ENCODE measurements at places on chromosomes 6 and 20.

DNA sequence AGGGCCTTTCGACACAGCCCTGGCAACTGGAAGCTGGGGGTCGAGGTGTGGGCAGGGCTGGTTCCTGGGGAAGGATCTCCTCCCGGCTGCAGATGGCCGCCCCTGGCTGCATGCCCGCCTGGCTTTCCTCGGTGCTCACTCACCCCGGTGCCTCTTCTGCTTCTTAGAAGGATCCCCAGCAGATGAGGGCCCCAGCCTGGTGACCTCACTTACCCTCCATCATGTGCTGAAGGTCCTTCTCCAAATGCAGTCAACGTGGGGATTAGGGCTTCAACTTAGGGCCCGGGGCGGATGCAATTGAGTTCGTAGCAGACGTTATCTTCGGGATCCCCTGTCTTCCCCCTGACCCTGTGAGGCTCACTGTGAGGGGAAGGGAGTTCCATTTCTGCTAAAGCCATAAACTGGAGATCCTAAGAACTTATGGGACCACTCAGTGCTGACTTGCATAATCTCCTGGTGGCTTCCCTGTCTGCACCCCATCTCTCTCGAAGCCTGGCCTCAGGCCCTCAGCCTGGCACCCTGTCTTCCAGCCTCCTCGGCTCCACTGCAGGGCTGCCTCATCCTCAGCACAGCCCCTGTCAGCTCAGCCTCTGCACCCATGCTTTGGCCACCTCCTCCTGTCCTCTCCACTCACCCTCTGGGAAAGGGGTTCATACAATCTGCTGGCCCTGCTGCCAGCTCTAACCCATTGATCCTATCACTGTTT lies 92.6 kb downstream of the THBS2 start:
- DNase-seq: no peak

DNA sequence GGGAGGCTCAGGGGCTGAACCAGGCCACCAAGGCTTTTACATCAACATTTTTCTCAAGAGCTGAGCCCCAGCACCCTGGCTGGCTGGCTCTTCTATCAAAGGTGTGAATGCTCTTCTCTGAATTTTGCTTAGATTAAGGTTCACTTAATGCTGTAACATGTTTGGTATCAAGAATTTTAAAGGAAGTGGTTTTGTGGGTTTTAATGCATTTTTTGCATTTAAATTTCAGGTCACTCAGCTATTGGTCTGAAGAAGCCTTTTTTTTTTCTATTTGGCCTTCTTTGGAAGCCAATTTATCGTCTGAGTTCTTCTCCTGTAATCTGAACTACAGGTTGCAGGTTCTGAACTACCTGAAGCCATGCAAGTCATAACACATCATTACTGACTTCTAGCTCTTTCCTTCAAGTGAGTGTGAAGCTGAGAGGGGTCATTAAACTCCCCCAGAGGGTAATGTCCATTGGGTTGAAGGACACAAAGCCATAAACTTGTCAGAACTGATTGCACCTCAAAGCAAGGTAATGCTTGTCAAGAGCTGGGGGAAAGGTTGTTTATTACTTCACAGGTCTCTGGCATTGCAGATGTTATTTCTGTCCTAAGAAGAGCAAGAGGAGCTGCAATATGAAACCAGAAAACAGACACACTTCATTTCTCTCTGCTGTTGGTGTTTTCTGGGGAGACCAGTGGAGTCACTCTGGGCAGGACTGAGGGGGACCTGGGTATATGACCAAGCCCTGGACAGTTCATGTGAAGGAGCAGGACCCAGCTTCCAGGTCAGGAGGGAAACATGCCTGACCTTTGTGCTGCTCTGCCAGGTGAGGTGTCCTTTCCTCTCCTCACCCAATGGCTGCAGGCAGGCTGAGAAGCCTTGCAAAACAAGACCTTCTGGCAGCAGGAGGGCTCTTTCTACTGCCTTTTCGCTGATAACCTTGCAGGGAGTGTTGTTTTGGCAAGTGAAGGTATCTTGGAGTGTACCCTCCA lies 26.1 kb upstream of the NEDD9 start:
- no peak for DNase-seq

- no peak for DNase-seq
These were observed 16.2 kb downstream of the PM20D2 start for GRCh38 chr6:89162047-89162371.

DNA sequence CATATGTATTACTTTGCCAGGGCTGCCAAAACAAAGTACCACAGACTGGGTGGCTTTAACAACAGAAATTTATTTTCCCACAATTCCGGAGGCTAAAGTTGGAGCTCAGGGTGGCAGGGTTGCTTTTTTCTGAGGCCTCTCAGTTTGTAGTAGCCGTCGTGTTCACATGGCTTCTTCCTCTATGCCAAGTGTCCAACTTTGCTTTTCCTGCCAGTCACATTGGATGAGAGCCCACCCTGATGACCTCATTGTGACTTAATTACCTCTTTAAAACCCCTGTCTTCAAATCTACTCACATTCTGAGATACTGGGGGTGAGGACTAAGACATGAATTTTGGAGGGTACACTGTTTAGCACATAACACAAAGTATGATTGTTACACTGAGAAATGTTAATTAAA lies 9.9 kb upstream of the ECT2L start:
- no peak for DNase-seq

- no peak for DNase-seq
These were observed 831.6 kb downstream of the C6orf118 start for GRCh38 chr6:164477790-164478189.

- DNase-seq: no peak
These were observed 52.4 kb upstream of the ERVFRD-1 start for GRCh38 chr6:11163932-11164331.

GRCh38 chr6:6582131-6582530 lies 6.4 kb upstream of the LY86 start:
- DNase-seq: no peak

DNA sequence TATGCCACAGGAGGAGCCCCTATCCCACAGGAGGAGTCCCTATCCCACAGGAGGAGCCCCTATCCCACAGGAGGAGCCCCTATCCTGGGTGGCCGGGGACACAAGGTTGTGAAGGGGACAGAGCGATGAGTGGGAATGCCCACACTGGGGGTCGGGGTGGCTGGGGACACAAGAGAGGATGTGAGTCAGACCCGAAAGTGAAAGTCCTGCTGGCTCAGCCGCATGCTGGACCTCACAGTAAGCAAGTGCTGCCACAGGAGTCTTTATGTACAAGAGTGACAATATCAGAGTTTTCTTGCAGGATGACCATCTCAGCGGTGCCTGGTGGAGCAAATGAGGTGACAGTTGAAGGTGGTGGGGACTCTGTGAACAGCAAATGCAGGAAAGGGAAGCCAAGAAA lies 93.7 kb downstream of the PSMB1 start:
- DNase-seq: no peak

GRCh38 chr6:14517516-14518105 lies 400.0 kb downstream of the CD83 start:
- no peak for DNase-seq

DNA sequence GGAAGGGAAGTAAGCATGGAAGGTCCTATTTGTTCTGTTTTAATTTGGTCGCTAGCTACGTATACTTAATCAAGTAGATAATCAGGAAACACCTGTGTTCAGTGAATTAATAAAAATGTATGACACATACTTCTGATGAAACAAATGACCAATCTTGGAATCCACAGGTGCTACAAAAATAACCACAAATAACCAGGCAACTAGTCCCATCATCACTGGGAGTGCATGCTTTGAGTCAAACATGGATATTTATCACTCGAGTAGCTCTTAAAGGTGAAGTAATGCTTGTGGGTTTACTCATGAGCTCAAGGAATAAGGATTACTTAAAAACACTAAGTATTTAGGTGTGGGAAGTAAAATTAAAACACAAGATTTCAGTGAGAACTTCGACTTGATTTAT lies 285.6 kb upstream of the ID4 start:
- peak; percentile 50 for DNase-seq

- DNase-seq: no peak
These were observed 810 bp upstream of the PRIM2 start for GRCh38 chr6:57316581-57317059.

GRCh38 chr20:25284131-25284601 lies 36.3 kb downstream of the PYGB start:
- DNase-seq: no peak

DNA sequence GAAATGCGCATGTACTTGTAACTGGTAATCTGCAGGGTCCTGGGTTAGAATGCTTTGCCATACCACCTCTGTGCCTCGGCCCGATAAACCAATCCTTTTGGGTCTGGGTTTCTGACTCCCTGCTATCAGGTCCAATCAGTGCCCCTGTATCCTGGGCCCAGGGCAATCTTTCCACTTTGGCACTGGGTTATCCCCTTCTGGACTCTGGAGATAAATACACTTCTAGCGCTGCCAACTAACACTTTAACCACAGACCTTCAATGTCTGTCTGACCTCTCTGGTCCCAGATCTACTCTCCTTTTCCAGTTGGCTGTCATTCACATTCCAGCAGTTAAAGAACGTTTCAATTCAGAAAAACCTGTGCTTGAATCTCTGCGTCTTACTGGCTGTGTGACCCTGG lies 55.3 kb downstream of the DNAAF9 start:
- DNase-seq: no peak

- no peak for DNase-seq
These were observed 631.1 kb upstream of the POU3F2 start for GRCh38 chr6:98203170-98203806.

Measured in keratinocyte (primary cell).